ENCODE measurements at places on chromosomes 6 and 20.

- DNase-seq = no peak
These were observed 438.9 kb upstream of the ZNF337 start for GRCh38 chr20:26135325-26136110.

- no peak for DNase-seq
These were observed 58.3 kb downstream of the COL12A1 start for GRCh38 chr6:75147512-75147911.

DNA sequence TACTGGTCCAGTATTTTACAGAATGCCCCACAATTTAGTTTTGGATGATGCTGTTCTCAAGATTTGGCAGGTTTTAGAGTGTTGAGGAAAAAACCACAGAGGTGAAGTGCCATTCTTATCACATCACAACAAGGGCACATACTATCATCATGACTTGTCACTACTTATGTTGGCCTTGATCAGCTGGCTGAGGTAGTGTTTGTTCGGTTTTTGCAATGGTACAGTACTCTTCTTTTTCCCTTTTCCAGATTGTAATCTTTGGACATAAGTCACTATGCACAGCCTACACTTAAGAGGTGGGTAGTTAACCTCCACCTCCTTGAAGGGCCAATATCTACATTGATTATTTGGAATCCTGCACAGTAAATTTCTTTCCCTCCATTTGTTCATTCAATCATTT, 8.8 kb downstream of the TENT5A start:
- DNase-seq = no peak

GRCh38 chr20:17499041-17499440, 32.1 kb downstream of the BFSP1 start:
- no peak for DNase-seq

- no peak for DNase-seq
These were observed 135.9 kb downstream of the SOX4 start for GRCh38 chr6:21729431-21729830.

DNA sequence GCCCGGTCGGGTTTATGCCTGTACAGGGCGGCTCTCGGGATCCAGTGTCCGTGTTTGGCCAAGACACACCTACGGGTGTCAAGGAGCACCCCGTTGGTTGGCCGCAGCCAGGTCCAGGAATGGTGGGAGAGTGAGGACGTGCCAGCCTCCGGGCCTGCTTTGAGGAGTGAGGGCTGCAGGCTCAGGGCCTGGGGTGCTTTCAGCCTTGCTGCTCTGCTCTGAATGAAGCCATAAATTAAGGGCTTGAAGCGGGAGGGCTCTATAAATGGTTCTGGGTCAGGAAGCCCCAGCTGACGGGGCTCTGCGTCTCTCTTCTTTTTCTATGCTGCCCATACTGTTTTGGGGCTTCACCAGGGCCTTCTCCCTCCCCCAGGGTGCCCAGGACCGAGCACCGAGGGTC, 15.1 kb downstream of the GATA5 start:
- no peak for DNase-seq

DNA sequence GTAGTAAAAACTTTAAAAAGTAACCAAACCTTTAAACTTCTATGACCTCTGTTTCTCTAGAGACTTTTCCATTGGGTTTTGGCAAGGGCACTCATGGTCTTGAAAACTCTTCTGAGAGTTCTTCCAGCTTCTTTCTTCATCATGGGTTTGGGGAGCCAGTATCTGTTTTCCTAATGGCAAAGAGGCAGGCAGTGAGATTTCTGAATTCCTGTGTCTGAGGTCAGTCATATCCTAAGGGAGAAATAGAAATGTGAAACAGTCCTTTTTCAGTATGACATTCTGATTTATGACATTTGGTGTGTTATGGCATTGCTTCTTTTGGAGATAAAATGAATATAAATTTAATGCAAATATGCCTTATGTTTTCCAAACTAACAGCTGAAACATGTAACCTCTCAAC, 518.5 kb upstream of the MARCKS start:
- DNase-seq = no peak

- DNase-seq = no peak
These were observed 212.4 kb downstream of the SYNDIG1 start for GRCh38 chr20:24681634-24682495.

GRCh38 chr6:28224131-28225055, 682 bp upstream of the ZSCAN9 start:
- no peak for DNase-seq

- DNase-seq = no peak
These were observed 11.7 kb upstream of the SIRPB1 start for GRCh38 chr20:1631309-1632151.

- DNase-seq = no peak
These were observed 931 bp upstream of the MTCL3 start for GRCh38 chr6:127520066-127520465.

- no peak for DNase-seq
These were observed 17.6 kb upstream of the FUCA2 start for GRCh38 chr6:143529095-143529494.

DNA sequence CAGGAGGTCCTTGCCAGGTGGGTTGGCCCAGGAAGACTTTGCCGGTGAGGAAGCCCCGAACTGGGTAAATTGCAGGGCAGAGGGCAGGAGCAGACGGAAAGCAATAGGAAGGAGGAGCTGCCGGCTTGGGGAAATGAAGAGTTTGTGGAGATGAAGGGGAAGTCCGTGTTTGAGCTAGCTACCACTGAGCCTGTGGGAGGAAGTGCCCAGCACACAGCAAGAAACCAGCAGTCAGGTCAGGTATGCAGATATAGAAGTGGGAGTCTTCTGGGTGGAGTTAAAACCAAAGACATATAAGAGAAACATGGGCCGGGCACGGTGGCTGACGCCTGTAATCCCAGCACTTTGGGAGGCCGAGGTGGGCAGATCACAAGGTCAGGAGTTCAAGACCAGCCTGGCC, 34.7 kb downstream of the CD24 start:
- no peak for DNase-seq

DNA sequence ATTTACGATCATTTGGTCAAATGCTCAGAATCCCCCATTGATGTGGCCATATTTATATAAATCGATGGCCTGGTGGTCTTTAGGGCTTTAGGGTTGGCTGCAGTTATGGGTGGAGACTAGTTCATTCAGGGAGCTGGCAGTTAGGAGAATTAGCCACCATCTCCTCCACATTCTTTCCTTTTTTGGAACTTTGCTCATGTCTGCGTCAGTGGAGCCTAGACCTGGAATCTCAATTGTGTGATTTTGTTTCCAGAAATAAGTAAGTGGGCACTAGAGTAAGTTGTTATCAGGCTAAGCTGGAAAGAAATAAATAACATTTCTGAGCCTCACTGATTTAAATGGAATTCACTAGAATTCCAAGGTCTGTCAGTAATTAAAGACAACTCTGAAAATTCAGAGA, 29.0 kb upstream of the ELOVL5 start:
- no peak for DNase-seq

DNA sequence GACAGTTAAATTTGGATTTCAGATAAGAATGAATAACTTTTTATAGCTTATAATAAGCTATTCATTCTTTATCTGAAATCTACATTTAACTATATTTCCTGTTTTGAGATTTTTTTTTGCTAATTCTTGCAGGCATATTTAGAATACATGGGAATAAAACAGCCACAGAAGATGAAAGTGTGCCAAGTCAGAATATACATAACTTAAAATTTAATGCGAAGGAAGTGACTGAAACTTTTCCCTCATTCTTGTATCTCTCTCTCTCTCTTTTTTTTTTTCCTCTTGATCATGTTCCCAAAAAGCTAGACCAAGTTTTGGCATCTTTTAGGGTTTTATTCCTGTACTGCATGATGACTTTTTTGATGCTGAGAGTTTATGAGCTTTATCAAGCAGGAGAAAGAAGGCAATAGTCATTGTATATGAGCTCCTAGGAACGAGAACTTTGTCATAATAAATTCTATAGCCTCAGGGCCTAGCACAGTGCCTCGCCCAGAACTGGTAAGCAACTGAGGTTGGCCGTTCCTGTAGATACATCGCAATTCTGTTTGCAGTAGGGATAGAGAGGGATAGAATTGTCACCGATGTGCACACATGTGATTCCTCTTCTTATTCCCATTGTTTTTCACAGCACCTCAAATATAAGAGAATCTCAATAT, 205.2 kb downstream of the MYLK4 start:
- DNase-seq = no peak

DNA sequence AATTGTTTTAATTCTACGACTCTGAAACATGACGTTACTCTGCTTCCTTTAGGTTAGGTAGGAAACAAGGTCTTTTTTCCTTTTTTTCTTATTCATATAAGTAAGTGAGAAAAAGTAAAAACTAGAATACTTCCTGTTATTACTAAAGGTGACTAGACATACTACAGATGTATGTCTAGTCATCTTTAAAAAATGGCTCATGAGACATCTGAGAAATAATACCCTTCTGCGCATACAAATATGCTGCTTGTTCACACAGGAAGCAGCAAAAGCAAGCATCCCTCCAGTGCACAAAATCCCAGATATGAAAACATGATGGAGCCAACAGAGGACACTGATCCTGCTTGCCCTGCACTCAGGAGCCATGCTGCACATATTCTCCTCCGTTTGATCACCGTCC, 699.1 kb downstream of the EPM2A start:
- no peak for DNase-seq

GRCh38 chr6:117536317-117536716, 53.8 kb downstream of the DCBLD1 start:
- no peak for DNase-seq

GRCh38 chr6:33197431-33198048, 2.9 kb downstream of the RXRB start:
- DNase-seq = no peak

GRCh38 chr20:57195469-57196100, 70.9 kb downstream of the BMP7 start:
- no peak for DNase-seq

DNA sequence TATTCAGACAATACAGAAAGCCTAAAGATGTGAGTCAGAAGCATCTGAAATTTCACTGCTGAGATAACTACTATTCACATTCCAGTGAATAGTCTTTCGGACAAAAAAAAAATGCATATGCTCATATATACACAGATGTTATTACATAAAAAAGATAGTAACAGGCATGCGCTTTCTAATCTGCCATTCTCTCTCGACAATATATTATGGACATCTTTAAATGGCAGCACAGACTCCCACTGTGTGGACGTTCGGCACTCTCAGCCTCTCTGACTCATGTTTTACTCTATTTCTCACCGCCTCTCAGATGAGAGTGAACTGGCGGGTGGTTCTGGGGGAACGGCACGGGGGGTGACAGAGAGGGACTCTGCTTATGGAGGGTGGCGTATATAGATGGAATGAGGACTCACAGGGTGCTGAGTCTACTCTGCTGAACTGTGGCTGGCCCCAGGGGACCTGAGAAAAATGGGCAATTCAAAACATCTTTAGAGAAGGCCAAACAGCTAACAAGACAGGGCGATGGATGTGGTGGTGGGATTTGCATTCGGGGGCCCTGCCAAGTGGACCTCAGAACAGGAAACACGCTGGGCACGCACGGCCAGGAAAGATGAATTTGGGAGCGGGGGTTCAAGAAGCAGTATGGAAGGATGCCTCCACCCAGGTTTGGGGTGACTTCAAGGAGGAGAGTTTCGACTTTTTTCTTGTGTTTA, 68.9 kb downstream of the MDGA1 start:
- DNase-seq = no peak

DNA sequence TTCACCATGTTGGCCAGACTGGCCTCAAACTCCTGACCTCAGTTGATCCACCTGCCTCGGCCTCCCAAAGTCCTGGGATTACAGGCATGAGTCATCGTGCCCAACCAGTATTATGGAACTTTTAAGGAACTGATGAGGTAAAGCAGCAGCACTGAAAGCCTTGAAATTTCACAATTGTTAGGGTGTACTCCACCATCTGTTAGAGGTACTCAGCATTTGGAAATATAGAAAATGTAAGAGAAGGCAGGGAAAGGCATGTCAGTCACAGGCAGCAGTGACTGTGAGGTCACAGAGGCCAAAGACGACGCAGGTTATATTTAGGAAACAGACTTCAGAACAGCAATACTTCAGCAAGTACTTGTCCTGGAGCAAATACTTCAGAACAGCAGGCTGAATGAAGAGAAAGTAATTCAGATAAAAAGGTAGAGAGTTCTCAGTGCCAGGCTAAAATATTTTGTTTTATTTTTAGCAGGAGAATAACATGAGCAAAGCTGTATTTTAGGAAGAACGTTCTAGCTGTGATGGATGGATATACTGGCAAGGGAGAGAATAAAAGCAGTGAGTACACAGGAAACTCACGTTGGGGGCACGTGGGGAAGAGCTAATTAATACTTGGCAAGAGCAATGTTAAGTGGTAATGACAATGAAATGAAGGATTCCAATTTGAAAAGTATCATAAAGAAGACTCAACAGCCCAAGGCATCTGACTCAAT, 67.2 kb downstream of the DTNBP1 start:
- no peak for DNase-seq

DNA sequence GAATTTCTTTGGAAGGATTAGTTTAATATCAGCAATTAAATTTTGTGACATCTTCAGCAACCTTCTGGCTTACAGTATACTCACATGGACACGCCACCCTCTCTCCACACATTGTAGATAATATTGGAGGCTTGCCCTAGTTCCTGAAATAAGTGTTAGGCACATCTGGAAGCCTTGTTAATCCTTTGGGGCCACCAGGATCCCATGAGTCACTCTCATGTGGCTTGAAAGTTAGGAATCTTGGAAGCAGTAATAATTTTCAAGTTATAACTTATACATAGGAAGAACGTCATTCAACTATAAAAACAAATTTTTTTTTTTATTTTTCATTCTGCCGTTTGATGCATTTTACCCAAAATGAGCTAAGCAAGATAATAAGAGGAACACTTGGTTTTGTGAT, 20.5 kb downstream of the LAMA4 start:
- DNase-seq = no peak

DNA sequence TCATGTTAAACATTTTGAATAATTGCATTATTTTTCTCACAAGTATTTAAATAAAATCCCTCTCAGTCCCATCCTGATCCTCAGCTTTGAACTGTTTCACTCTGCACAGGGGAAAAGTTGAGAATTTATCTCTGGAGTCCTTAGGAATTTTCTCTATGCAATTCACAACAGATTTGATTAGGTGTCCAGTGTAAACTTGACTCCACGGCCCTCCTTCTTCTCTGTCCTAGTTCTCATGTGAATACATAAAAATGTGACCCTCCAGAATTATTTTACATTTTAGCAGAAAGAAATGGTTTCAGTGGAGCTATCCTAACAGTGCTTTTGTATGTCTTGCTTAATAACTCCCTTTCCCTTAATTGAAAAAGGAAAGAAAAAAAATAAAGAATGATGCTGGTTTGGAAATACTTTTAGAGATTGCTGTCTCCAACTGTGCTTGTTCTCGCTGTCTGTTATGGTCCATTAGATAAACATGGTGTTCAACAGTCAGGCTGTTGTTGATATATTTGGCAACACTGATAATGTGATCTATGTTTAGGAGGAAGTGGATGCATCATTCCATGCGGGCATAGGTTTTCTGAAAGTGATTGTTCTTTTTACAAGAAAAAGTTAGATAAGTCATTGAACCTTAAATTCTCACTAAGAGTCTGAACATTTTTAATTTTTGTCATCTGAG, 599.4 kb upstream of the CITED2 start:
- DNase-seq = no peak

DNA sequence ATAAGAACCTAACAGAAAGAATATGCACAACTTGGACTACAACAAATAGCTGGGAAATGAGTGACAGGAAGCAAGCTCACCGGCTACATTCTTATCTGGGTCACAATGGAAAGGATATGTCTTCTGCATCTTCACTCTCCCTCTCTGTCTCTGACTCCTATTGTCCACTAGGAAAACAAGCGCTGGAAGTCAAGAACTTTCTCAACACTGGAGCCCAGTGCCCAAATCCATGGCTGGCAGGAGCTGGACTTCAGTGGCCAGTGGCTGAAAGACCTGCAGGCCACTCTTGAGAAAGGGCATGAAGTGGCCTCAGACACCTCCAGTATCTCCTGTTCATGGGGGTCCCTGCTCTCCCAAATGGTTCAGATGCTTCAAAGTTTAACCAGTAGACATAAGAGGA, 62.0 kb downstream of the FAM50B start:
- DNase-seq = no peak
